Endothelial cell (in vitro differentiated cells): ENCODE measurements at places on chromosomes 1 and 21. TPM values are rescaled to one million over a fixed set of nuclear protein-coding genes. Genes with fewer than 3 reads are reported as not detected.
A peak's percentile ranks its signal among the peaks of the same experiment; 100 is the strongest.

GRCh38 chr1:92774407-92774806 lies 10.5 kb downstream of the EVI5 start:
- DNase-seq = no peak

- no peak for DNase-seq
Measured at GRCh38 chr1:85611425-85611824, 30.9 kb downstream of the CCN1 start.

TPTE gene
- not detected for total RNA-seq

GRCh38 chr1:152745289-152745704 lies 12.5 kb upstream of the KPRP start:
- DNase-seq = no peak

DNA sequence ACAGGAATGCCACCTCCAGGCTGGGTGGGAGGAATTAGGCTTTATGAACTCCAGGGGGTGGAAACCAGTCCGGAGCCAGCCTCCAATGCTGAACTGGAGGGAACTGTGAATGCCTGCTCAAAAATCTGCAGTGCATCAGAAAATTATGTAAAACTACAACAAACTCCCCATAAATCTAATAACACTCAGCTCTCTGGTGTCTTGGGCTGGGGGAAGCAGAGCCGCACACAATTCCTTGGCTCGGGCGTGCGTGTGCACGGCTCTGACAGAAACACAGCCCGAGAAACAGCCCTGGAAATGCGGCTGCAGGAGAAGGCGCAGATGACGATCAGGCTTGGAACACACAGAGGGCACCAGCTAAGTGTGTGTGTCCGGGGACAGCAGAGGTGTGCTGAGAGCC lies 127.6 kb upstream of the VAMP3 start:
- DNase-seq = no peak

DNA sequence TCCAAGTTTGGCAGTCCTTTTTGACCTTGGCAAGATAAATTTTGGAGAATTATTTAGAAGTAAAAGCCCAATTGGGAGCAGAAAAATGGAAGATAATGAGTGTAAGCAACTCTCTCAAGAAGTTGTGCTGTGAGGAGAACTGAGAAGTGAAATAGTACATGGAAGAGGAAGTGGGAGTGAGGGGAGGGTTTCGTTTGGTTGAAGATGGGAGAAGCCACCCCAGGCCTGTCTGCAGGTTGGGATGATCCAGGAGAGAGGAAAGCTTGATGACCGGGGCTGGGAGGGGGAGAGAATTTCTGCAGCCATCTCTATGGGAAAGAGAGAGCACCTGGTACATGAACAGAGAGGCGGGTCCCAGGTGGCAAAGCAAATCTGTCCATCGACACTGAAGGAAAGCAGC lies 8.6 kb upstream of the RCAN1 start:
- DNase-seq = no peak

DNA sequence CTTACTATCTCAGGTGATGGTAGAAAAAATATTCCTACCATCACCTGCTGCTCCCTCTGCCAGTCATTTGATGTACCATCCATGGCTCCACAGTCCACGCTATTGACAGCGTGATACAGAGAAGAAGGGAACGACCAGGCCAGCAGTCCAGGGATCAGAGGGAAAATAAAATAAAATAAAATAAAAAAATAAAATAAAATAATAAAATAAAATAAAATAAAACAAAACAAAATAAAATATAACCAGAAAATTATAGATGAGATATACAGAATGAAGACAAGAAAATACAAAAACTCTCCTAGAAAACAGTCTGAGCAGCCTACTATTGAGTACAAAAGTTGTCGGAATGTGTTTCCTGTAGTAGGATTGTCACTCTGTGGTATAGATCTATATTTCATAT lies 619.4 kb upstream of the TMPRSS15 start:
- no peak for DNase-seq

DMRTA2 gene
- not detected for total RNA-seq

SLC45A1 gene
- total RNA-seq = 0.62 TPM

DNA sequence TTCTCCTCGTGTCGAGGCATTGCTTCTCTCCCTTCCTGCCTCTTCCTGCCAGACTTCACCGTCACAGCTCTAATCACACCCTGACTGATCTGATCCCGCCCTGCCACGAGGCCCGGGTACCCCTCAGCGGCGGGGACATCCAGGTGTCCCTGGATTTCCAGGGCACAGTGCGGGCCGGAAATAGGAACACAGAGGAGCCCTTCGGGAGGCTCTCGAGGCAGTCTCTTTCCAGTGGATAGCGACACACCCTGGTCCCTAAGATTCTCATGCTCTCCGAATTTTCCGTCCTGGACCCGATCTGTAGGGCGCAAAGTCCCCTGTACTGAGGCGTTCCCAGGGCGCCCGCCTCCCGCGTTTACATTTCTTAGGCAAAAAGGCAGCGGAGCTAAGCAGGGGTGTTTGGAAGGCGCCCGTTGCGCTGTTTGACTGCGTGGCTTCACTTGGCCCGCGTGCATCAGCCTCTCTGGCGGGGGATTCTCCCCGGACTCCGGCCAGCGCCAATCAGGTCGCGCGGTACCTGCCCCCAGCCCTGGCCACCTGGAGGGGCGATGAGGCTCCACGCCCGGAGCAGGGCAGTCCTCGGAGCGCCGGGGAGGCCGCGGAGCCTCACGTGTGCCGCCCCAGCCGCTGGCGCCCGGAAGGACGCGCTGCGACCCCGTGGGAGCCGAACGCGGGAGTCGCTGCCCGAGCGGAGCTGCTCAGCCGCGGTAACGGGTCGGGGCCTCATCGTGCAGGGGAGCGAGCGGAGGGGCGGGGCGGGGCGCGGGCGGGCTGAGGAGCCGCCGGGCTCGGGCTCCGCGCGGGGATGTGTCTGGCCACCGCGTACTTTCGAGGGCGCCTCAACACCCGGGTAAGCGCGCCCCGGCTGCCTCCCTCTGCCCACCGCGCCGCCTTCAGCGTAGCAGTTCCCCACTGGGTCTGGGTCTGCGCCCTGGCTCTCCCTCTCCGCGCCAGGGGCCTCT lies at the start of gene FAM163A:
Gene FAM163A (plus strand): TSS at position 575 of the 962 bp plus-strand sequence. CDS start 69,807 bp downstream, outside the sequence.
- DNase-seq = peak; percentile 24

ELF3 gene
- 0.56 TPM for total RNA-seq

IFI44 gene
- total RNA-seq = 0.69 TPM

DNA sequence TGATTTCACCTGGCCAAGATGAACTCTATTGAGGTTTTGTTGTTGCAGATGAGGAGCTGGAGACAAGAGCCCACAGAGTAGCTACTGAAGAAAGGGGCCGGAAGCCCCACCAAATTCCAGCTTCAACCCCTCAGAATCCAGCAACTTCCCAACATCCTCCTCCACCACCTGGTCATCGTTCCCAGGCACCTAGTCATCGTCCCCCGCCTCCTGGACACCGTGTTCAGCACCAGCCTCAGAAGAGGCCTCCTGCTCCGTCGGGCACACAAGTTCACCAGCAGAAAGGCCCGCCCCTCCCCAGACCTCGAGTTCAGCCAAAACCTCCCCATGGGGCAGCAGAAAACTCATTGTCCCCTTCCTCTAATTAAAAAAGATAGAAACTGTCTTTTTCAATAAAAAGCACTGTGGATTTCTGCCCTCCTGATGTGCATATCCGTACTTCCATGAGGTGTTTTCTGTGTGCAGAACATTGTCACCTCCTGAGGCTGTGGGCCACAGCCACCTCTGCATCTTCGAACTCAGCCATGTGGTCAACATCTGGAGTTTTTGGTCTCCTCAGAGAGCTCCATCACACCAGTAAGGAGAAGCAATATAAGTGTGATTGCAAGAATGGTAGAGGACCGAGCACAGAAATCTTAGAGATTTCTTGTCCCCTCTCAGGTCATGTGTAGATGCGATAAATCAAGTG lies 14.3 kb downstream of the CD2 start:
- no peak for DNase-seq

C1orf210 gene
- total RNA-seq = not detected

GRCh38 chr1:40637470-40638007 lies 27.9 kb downstream of the RIMS3 start:
- no peak for DNase-seq

DNA sequence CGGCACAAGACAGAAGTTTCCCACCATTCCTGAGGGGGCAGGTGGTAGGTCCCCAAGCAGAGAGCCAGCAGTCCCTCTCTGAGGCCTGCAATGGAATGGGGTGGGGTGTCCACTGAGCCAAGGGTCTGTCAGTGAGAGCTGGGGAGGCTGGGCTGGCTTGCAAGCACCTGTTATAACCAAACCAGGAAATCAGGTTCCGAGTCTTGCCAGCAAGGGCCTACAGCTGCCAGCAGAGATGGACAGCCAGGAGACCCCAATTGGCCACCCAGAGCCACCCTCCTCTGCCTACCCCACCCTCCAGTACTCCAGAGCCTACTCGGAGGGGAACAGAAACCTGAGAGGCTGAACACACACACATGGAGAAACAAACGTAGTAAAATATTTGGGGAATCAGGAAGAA lies 32.2 kb downstream of the PSEN2 start:
- no peak for DNase-seq

- DNase-seq = no peak
Measured at GRCh38 chr21:45937721-45938452, 43.7 kb upstream of the COL6A1 start.

DNA sequence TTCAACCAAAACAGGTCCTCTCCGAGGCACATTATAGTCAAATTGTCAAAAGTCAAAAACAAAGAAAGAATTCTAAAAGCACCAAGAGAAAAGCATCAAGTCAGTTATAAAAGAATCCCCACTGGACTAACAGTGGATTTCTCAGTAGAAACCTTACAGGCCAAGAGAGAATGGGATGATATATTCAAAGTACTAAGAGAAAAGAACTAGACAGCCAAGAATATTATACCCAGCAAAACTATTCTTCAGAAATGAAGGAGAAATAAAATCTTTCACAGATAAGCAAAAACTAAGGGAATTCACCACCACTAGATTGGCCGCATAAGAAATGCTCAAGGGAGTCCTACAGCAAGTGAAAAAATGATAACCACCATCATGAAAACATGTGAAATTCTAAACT lies 16.1 kb downstream of the OLFML3 start:
- DNase-seq = no peak

- no peak for DNase-seq
Measured at GRCh38 chr1:47465605-47466004, 27.8 kb downstream of the FOXD2 start.

GRCh38 chr1:110340207-110340468 lies 961 bp downstream of the RBM15 start:
- DNase-seq = no peak

DNA sequence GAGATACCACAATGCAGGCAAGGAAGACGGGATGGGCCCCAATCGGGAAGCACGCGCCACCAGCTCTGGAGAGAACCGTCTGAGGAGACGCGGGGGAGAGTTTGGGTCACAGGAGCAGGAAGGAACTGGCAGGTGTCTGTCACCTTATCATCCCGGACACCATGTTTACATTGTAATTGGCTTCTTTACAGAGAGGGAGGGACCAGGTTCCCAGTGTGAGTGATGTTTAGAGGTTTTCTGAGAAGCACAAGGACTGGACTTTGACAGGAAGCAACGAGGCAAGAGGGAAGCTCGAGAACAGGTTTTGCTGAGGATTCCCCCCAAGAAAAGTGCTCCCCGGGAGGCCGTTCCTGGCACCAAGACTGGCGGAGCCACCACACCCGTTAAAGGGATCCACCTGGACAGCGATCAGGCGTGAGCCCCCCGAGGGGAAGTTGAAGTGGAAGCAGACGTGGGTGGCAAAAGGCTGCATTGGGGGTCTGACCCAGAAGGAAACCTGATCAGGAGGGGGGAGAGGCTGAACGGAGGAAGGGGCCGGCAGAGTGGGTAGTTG lies 957 bp downstream of the EPS15 start:
- DNase-seq = peak; percentile 44

GRCh38 chr1:24463776-24464735 lies 38.6 kb upstream of the RCAN3 start:
- DNase-seq = no peak

- no peak for DNase-seq
Measured at GRCh38 chr1:221815660-221816059, 73.8 kb upstream of the DUSP10 start.

GRCh38 chr1:47257224-47257623 lies 25.2 kb upstream of the TAL1 start:
- DNase-seq = no peak

DNA sequence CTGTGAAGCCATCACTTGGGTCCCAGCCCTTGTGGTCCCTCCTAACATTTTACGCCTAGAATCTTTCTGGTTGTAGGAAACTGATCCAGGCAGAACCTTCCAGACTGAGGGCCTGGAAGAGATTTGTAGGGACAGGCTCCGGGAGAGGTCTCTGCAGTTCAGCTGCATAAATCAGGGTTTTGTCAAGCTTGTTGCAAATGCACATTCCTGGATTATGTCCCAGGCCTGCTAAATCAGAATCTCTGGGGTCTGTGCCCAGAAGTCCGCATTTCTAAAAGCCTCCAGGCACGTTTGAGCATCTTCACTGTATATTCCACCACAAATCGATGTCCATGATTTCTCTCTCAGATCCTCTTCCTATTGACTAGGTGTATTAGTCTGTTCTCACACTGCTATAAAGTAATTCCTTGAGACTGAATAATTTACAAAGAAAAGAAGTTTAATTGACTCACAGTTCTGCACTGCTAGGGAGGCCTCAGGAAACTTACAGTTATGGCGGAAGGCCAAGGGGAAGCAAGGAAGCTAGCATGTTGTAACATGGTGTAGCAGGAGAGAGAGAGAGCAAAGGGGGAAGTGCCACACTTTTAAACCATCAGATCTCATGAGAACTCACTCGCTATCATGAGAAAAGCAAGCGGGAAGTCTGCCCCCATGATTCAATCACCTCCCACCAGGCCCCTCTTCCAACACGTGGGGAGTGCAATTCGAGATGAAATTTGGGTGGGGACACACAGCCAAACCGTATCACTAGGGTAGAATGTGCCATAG lies 1.2 kb upstream of the FHAD1 start:
- no peak for DNase-seq

DRAXIN gene
- total RNA-seq = 0.46 TPM

DNA sequence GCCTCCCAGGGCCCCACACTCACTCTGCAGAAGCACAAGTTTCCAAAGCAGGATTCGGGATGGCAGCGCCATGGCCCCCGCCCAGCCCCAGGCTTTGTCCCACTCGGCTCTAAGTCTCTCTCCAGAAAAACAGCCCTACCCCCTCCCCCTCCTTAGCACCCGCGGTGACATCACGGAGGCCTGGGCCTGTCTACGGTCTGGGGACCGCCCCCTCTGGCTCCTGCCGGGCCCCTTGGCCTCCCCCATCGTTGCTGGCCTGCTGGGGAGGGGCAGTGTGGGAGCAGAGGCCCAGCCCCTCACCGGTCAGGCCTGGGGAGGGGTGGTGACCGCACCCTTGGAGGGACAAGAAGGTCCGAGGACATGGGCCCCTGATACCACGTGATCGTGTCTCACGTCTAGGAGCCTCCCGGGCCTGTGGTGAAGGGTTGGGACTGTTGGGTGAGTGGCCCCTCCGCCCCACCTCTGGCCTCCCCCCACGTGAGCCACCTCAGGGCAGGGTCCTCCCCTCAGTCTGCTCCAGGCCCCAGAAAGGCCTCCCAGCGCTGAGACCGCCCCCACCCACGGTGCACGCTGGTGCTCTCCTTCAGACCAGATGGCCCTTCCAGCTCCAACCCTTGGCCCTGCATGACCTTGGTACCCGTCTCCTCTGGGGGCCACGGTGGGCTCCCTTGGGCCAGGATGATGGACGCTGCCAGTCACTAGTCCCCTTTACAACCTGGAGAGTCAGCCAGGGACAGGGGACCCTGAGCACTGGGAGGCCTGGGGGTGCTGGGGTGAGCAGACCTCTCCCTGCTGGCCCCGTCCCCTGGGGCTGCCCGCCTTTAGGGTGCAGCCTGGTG lies at the start of gene MXRA8:
Gene MXRA8 (minus strand): TSS at position 123 of the 839 bp plus-strand sequence. CDS start 51 bp downstream, at position 72.
- DNase-seq = no peak

- DNase-seq = no peak
Measured at GRCh38 chr1:2629627-2630497, 3.0 kb downstream of the MMEL1 start.
